ENCODE measurements at places on chromosomes 4 and X.

DNA sequence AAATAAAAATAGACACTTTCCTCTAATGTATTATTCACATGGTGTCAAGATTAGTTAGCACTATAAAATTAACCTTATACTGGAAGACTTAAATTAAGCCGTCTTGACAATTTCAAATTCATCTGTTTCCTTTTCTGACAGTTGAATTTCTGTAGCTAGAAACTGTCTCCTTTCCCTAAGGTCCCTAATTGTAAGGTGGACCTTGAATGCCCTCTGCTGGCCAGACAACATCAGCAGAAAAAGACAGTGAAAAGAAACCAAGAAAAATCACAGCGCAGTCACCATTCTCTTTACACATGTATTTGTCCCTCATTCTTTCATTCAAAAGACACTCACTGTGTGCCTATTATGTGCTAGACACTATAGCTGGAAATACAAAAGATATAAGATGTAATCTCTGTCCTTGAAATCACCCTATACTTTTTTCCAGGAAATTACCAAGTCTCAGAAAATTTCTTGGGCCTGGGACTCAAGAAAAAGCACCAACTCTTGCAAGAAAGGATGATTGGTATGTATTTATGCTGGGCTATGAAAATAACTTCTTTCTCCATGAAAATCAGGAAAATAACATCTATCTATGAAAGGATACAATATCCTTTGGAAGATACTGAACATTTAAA is 32.7 kb upstream of the AMBN start:
- no peaks in the 10 kb centered on the region for H3K36me3 ChIP-seq
- H3K27ac ChIP-seq = no peak overlapping the region
- no peaks in the 10 kb centered on the region for H3K27me3 ChIP-seq
- DNase-seq = no peak
- no peak overlapping the region for H3K4me3 ChIP-seq

- no peak overlapping the region for H3K27ac ChIP-seq
- H3K36me3 ChIP-seq = no peaks in the 10 kb centered on the region
- no peaks in the 10 kb centered on the region for H3K4me1 ChIP-seq
These were observed 1030.9 kb downstream of the FSTL5 start for GRCh38 chr4:161132715-161133425.

- H3K36me3 ChIP-seq = no peaks in the 10 kb centered on the region
- no peak overlapping the region for H3K4me3 ChIP-seq
- H3K27me3 ChIP-seq = no peaks in the 10 kb centered on the region
- no peak overlapping the region for H3K27ac ChIP-seq
- H3K4me1 ChIP-seq = no peaks in the 10 kb centered on the region
These were observed 133.9 kb downstream of the CORIN start for GRCh38 chr4:47703956-47704355.

GRCh38 chrX:74272230-74272629 is 31.8 kb upstream of the ZCCHC13 start:
- no peak overlapping the region for H3K4me3 ChIP-seq
- H3K36me3 ChIP-seq = peaks cover 28% of the 10 kb centered on the region
- H3K4me1 ChIP-seq = no peaks in the 10 kb centered on the region
- DNase-seq = no peak
- H3K27me3 ChIP-seq = no peaks in the 10 kb centered on the region

- H3K36me3 ChIP-seq = no peaks in the 10 kb centered on the region
- no peak for DNase-seq
- H3K4me1 ChIP-seq = no peaks in the 10 kb centered on the region
- no peak overlapping the region for H3K27ac ChIP-seq
These were observed 124.0 kb upstream of the CLNK start for GRCh38 chr4:10808591-10808990.

DNA sequence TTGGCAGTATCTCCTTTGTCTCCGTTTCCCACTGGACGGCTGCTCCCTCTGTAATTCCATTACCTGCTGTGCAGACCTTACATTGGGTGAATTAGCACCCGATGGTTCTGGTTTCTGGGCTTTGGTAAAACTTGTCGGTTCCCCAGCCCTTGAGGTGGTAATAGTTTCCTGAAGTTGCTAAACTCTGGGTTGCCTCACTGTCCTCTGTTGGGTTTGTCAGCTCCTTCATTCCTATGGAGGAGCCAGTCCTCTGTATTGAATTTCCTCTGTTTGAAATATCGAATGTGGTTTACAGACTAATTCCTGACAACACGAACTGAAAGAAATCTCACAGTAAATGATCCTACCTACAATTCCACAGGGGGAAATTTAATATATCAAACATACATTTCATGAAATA is 591.3 kb upstream of the FTHL17 start:
- H3K27ac ChIP-seq = no peak overlapping the region
- no peaks in the 10 kb centered on the region for H3K27me3 ChIP-seq
- no peak for DNase-seq
- no peaks in the 10 kb centered on the region for H3K4me1 ChIP-seq
- no peaks in the 10 kb centered on the region for H3K36me3 ChIP-seq

DNA sequence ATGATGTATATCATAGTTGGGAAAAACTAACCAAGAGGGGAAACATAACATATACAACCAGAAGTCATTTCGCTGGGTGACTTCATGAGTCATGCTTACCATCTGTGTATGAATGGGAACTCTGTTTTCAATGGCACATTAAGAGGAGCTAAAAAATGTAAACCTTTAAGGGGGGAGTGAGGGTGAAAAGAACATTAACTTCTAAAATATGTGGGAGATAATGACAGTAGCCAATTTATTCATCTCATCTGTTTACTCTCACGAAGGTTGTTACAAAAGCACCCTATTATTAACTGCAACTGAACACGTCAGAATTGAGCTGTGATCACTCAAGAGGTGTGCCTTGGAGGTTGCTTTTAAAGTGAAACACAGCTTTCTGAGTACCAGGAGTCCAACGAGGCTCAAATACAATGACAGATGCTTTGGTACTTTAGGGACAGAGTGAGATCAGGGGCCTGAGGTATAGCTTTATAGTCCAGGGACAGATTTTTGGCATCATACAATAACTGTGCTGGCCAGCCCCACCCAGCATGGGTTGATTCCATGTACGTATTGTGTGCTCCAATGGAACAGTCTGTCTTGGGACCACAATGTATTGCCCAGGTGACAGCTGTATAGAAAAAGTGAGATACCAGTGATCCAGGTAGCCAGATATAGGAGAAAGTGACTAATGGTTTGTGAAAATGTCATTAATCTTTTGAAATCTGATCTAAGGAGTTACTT is 107.3 kb downstream of the AMMECR1 start:
- H3K27ac ChIP-seq = peak overlapping the region; percentile 79
- peaks cover 44% of the 10 kb centered on the region for H3K4me1 ChIP-seq
- no peak for DNase-seq
- no peaks in the 10 kb centered on the region for H3K27me3 ChIP-seq
- H3K36me3 ChIP-seq = no peaks in the 10 kb centered on the region

DNA sequence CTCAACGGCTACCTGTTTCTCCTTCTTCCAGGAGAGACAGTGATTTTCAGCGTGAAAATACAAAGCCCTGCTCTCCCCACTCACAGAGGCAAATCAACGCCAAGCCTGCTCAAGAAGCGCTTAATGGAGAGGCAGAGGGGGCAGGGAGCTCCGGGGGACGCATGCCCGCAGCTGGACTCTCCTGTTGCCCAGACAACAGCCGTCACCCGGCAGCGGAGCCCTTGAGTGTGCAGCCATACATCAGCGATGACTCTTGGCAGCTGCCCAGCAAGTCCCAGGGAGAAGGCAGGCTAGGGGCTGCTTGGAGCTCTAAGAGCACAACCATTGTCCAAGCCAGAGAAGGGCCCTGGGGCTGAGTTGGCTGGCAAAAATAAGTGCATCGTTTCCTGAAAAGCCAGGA is 71.0 kb upstream of the AFAP1 start:
- H3K4me1 ChIP-seq = no peaks in the 10 kb centered on the region
- no peak overlapping the region for H3K4me3 ChIP-seq
- no peak for DNase-seq
- no peaks in the 10 kb centered on the region for H3K36me3 ChIP-seq
- H3K27me3 ChIP-seq = no peaks in the 10 kb centered on the region
- H3K27ac ChIP-seq = no peak overlapping the region

All from RWPE2 (cell line).